ENCODE measurements at places on chromosomes 6 and 20. TPM values are rescaled to one million over a fixed set of nuclear protein-coding genes. Genes with fewer than 3 reads are reported as not detected.
A peak's percentile ranks its signal among the peaks of the same experiment; 100 is the strongest.

The GLP1R gene
- total RNA-seq, result 0.81 TPM

GRCh38 chr6:31859923-31860322, 2.7 kb downstream of the NEU1 start:
- H3K4me3 ChIP-seq, result no peak overlapping the region
- H3K36me3 ChIP-seq, result peaks cover 4% of the 10 kb centered on the region
- DNase-seq, result no peak
- peaks cover 16% of the 10 kb centered on the region for H3K4me1 ChIP-seq
- no peaks in the 10 kb centered on the region for H3K27me3 ChIP-seq

DNA sequence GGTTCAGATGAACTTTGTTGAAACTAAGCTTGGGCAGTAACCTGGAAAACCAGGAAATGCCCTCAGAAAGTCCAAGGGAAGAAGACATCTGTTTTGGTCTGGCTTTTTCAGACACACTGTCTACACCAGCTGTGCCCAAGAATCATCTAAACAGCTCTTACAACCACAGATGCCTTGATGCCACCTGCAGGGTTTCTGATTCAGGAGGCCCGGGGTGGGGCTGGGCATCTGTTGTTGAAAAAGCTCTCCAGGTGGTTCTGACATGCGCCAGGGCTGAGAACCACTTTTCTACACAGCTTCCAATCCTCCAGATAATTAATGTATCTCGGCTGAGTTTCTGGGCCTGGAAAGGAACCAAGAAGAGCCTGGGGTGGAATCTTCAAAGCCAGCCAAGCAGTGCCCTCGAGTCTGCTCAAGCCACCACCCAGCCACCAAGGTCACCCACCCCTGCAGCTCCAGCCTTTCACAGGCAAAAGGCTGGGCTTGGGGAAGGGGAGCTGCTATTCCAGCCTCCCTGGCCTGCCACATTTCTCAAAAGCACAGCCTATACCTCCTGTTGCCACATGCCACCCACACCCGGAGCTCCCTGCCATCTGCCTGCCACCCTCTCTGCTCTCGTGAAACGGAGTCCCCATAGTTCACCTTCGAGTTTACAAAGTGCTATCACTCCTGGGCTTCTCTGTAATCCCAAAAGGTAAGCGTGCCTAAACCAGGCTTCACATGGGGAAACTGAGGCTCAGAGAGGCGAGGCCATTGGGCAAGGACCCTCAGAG, 9.4 kb downstream of the MDGA1 start:
- H3K36me3 ChIP-seq, result no peaks in the 10 kb centered on the region
- no peaks in the 10 kb centered on the region for H3K4me1 ChIP-seq
- DNase-seq, result no peak
- no peak overlapping the region for H3K27ac ChIP-seq
- peaks cover 9% of the 10 kb centered on the region for H3K27me3 ChIP-seq

- H3K36me3 ChIP-seq, result no peaks in the 10 kb centered on the region
- no peak for DNase-seq
- peaks cover 29% of the 10 kb centered on the region for H3K4me1 ChIP-seq
- H3K27ac ChIP-seq, result no peak overlapping the region
- no peaks in the 10 kb centered on the region for H3K27me3 ChIP-seq
These were observed 9.3 kb downstream of the DLL1 start for GRCh38 chr6:170281331-170282292.

The APOM gene
- 4.4 TPM for total RNA-seq

The TNXB gene
- total RNA-seq, result 3.7 TPM

DNA sequence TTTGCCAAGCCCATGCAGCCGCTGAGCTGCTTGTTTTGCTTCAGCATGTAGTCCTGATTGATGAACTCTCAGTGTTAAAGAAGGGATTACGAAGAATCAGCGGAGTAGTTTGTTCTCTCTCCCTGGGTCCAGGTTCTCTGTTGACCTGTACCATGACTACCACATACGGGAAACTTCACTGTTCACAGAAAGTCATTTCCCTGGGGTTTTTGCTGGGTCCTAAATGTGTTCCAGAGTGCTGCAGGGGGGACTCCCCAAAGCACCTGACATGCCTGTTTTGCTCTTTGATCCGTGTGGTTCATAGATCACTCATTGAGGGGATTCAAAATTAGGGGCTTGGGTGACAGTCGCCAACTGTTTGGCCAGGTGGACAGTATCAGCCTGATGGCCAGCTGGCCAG, 5.5 kb downstream of the LSM14B start:
- H3K27ac ChIP-seq, result peak overlapping the region; percentile 13
- no peak for DNase-seq
- H3K36me3 ChIP-seq, result peaks cover 55% of the 10 kb centered on the region
- peaks cover 31% of the 10 kb centered on the region for H3K4me1 ChIP-seq

The SMLR1 gene
- total RNA-seq, result not detected

DNA sequence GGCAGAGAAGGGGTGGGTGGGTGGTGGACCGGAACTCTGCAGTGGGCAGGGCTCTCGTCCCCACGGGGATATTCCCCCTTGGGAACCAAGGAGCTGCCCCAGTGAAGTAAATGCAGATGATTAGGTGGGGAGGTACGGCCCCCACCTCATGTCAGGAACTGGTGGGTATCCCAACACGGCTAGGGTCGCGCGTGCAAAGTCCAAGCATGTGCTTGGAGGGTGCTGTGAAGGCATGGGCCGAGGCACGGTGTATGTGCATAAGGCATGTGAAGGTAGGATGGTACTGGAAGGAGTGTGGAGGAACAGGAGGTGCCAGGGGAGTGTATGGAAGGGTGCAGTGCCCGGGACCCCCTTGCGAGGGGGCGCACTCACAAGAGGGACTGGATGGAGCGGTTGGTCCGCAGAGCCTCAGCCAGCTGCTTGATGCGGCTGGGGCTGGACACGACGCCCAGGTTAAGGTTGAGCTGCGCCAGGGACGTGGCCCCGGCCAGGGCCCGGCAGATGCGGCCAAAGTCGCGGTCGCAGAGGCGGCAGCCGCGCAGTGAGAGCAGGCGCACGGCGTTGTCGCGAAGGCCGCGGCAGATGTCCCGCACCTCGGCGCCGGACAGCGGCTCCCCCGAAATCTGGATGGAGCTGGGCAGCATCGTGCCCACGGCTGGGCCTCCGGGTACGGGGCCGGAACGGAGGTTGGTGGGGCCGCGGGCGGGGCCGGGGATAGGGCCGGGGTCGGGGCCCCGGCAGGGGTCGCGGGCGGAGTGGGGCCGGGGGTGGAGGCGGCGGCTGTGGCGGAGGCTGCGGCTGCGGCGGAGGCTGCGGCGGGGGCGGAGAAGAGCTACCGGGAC, 783 bp downstream of the LRRC73 start:
- no peak overlapping the region for H3K27ac ChIP-seq
- H3K27me3 ChIP-seq, result peaks cover 18% of the 10 kb centered on the region
- H3K36me3 ChIP-seq, result peaks cover 19% of the 10 kb centered on the region
- peaks cover 14% of the 10 kb centered on the region for H3K4me1 ChIP-seq
- DNase-seq, result no peak

- no peak for DNase-seq
- no peaks in the 10 kb centered on the region for H3K36me3 ChIP-seq
- no peak overlapping the region for H3K27ac ChIP-seq
- no peaks in the 10 kb centered on the region for H3K4me1 ChIP-seq
- H3K27me3 ChIP-seq, result no peaks in the 10 kb centered on the region
- H3K4me3 ChIP-seq, result no peak overlapping the region
These were observed 735.1 kb upstream of the MARCKS start for GRCh38 chr6:113122060-113122459.

DNA sequence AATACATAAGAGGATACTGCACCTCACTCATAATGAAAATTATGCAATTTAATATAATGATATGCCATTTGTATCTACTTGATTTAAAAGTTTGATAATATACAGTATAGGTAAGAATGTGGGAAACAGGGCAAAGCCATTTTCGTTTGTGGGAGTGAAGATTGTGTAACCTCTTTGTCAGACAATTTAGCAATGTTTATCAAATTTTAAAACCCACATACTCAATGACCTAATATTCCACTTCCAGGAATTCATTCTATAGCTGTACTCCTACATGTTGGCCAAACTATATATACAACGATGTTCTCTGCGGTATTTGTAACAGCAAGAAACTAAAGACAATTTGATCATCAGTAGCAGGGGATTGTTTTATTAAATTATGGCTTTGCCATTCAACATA, 17.8 kb upstream of the FKBP5 start:
- H3K4me1 ChIP-seq, result peaks cover 17% of the 10 kb centered on the region
- peaks cover 3% of the 10 kb centered on the region for H3K36me3 ChIP-seq
- H3K27me3 ChIP-seq, result no peaks in the 10 kb centered on the region
- DNase-seq, result no peak
- H3K4me3 ChIP-seq, result no peak overlapping the region

- H3K27me3 ChIP-seq, result no peaks in the 10 kb centered on the region
- H3K4me3 ChIP-seq, result no peak overlapping the region
- H3K4me1 ChIP-seq, result peaks cover 28% of the 10 kb centered on the region
- no peak for DNase-seq
- H3K36me3 ChIP-seq, result peaks cover 12% of the 10 kb centered on the region
These were observed 4.9 kb downstream of the ACOT8 start for GRCh38 chr20:45852326-45852725.

GRCh38 chr20:59518881-59519706, 85.2 kb upstream of the PHACTR3 start:
- no peak overlapping the region for H3K4me3 ChIP-seq
- no peaks in the 10 kb centered on the region for H3K4me1 ChIP-seq
- peak; percentile 28 for DNase-seq
- H3K27me3 ChIP-seq, result peaks cover 51% of the 10 kb centered on the region
- H3K36me3 ChIP-seq, result no peaks in the 10 kb centered on the region

- DNase-seq, result no peak
- no peak overlapping the region for H3K4me3 ChIP-seq
- no peaks in the 10 kb centered on the region for H3K27me3 ChIP-seq
- peaks cover 78% of the 10 kb centered on the region for H3K4me1 ChIP-seq
These were observed 22.7 kb downstream of the HIVEP1 start for GRCh38 chr6:12034837-12035236.

The VSX1 gene
- total RNA-seq, result not detected

GRCh38 chr20:6094063-6094462, 28.8 kb downstream of the FERMT1 start:
- H3K4me3 ChIP-seq, result no peak overlapping the region
- no peak overlapping the region for H3K27ac ChIP-seq
- DNase-seq, result no peak
- peaks cover 4% of the 10 kb centered on the region for H3K27me3 ChIP-seq
- H3K36me3 ChIP-seq, result no peaks in the 10 kb centered on the region

The OPRM1 gene
- not detected for total RNA-seq

DNA sequence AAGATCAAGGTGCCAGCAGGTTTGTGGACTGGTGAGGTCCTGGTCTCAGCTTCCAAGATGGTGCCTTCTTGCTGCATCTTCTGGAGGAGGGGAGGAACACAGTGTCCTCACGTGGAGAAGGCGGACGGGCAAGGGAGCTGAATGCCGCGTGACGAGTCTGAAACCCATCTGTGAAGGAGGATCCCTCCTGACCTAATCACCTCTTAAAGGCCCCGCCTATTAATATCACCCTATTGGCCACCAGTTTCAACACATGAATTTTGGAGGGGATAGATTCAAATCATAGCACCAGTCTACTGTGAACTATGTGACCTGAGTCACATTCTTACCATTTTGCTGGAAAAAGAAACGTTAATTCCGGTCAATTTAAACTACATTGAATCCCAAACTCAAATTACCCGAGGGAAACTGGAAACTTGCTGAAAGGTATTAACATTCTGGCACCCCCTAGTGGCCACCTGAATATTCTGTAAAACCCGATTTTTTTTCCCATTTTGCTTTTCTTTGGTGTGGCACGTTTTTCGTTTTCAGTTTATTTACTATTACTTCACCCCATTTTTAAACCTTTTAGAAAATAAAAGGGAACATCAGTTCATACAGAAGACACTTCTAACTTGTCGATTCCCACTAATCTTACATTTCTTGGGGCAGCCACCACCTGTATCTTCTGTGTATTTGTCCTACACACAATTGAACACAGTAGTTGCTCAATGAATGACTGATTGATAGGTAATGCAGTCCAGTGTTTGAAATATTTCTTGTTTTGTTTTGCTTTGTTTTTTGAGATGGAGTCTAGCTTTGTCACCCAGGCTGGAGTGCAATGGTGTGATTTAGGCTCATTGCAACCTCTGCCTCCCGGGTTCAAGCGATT, 17.9 kb upstream of the CCDC170 start:
- no peaks in the 10 kb centered on the region for H3K27me3 ChIP-seq
- peaks cover 8% of the 10 kb centered on the region for H3K4me1 ChIP-seq
- H3K36me3 ChIP-seq, result no peaks in the 10 kb centered on the region
- DNase-seq, result peak; percentile 68
- peak overlapping the region; percentile 29 for H3K4me3 ChIP-seq
- H3K27ac ChIP-seq, result no peak overlapping the region

The MUC22 gene
- not detected for total RNA-seq

The BPIFA1 gene
- not detected for total RNA-seq

The VGLL2 gene
- not detected for total RNA-seq

The BTNL2 gene
- total RNA-seq, result not detected

- no peaks in the 10 kb centered on the region for H3K36me3 ChIP-seq
- no peak overlapping the region for H3K4me3 ChIP-seq
- no peak for DNase-seq
- no peaks in the 10 kb centered on the region for H3K4me1 ChIP-seq
These were observed 38.2 kb downstream of the KIF6 start for GRCh38 chr6:39686976-39687375.

DNA sequence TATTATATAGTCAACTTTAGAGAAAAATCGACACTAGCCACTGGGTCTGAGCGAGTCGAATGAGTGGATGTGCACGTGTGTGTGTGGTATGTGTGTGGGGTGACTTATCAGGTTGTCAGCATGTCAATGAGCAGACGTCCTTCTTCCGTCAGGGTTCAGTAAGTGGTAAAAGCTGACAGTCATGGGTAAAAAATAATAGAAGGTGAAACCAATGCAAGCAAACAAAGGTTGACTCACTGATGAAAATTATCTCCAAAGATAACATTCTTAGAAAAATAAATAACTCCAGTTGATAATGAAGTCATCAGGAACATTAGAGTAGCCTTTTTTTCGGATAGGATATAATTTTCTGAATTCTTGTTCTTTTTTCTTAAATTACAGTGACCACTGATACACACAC, 243.8 kb upstream of the FOXQ1 start:
- no peak for DNase-seq
- peaks cover 6% of the 10 kb centered on the region for H3K27me3 ChIP-seq
- H3K4me1 ChIP-seq, result no peaks in the 10 kb centered on the region
- H3K27ac ChIP-seq, result no peak overlapping the region

The KCNK16 gene
- total RNA-seq, result not detected

DNA sequence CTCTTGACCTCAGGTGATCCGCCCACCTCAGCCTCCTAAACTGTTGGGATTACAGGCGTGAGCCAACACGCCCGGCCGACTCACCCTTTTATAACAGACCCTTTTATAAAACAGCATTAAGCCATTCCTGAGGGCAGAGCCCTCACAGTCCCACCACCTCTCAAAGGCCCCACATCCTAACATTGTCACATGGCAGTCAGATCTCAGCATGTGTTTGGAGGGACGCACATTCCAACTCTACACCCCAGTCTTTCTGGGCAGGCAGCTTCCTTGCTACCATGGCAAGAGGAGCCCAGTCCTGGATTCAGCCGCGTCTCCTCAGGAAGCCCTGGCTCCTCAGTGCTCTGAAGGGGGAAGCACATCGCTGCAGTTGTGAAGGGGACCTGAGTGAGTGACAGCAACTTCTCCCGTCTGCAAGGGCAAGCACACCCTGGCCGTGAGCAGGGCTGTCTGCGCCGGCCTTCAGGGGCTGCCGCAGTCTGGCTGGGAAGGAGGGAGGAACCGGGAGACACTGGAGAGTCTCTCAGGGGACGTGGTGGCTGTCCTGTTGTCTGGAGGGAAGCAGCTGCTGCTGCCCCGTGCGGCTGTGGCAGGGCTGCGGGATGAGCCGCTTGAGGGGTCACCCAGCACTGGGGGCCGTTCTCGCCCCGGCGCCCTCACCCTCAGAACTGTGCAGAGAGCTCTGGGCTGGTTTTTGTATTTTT, 15.9 kb downstream of the OSBPL2 start:
- DNase-seq, result no peak
- peaks cover 15% of the 10 kb centered on the region for H3K4me1 ChIP-seq
- H3K27me3 ChIP-seq, result no peaks in the 10 kb centered on the region
- H3K27ac ChIP-seq, result no peak overlapping the region
- H3K36me3 ChIP-seq, result no peaks in the 10 kb centered on the region

The NKX2-4 gene
- total RNA-seq, result not detected

The PTGIS gene
- total RNA-seq, result 1.6 TPM

The BHLHE23 gene
- not detected for total RNA-seq

The PPP1R14C gene
- total RNA-seq, result 0.86 TPM
